Myometrial cell (primary cell): ENCODE measurements at places on chromosomes 7 and 10. TPM values are rescaled to one million over a fixed set of nuclear protein-coding genes. Genes with fewer than 3 reads are reported as not detected.

The LRIT1 gene
- not detected in 2 replicates for total RNA-seq

The BICC1 gene
- 11.9 and 13.5 TPM in 2 replicates for total RNA-seq

The CTTNBP2 gene
- 0.18 TPM in 1 of 2 replicates, not detected in the other for total RNA-seq

The RALA gene
- 16.7 and 19.0 TPM in 2 replicates for total RNA-seq

The GPR85 gene
- 3.4 and 4.6 TPM in 2 replicates for total RNA-seq

The CNTNAP2 gene
- 0.58 TPM in 1 of 2 replicates, not detected in the other for total RNA-seq

The HHEX gene
- total RNA-seq: 0.86 and 3.9 TPM in 2 replicates

The ASZ1 gene
- not detected in 2 replicates for total RNA-seq

The UBE2D1 gene
- total RNA-seq: 8.1 and 14.0 TPM in 2 replicates

The IMPDH1 gene
- total RNA-seq: 101 and 126 TPM in 2 replicates

The TLL2 gene
- total RNA-seq: not detected in 2 replicates

The FBXO24 gene
- total RNA-seq: under 0.01 and 0.18 TPM in 2 replicates
